ENCODE measurements at places on chromosomes 3 and 15.

DNA sequence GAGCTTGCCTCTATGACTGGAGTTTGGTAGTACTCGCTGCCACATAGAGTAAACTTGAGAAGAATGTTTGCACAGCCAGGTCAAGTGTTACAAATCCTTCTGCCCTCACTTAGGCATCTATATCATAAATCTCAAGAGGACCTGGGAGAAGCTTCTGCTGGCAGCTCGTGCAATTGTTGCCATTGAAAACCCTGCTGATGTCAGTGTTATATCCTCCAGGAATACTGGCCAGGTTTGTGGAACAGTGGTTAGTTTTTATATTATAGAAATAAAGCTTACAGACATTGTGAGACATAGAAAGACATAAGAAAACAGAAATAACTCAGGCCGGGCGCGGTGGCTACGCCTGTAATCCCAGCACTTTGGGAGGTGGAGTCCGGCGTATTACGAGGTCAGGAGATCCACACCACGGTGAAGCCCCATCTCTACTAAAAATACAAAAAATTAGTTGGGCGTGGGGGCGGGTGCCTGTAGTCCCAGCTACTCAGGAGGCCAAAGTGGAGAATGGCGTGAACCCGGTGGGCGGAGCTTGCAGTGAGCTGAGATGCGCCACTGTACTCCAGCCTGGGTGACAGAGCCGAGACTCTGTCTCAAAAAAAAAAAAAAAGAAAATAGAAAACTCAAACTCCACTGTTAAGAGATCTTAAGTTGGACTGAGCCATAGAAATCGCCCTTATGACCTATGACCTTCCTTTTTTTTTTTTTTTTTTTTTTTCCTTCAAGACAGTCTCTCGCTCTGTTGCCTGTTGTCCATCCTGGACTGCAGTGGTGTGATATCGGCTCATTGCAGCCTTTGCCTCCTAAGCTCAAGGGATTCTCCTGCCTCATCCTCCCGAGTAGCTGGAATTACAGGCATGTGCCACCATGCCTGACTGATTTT is 2.2 kb downstream of the RPSA start:
- no peak for DNase-seq

DNA sequence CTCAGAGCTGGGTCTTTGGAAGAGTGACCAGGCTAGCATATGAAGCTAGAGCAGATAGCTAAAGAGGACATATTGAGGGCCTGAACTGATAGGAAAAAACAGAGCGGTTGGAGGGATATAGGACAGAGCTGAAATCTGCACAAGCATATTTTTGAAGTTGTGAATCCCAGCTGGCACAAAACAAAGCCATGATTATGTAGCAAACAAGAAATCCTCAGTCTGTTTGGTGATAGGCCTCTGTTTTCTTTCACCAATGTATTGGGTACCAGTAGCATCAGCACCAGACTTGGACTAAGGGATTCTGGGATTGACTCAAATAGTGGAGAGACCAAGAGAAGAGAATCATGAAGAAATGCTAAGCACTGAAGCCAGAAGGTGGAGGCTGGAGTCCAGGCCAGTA is 151.0 kb downstream of the FAM43A start:
- no peak for DNase-seq

- DNase-seq: no peak
Observed at GRCh38 chr15:50702762-50703334, 16.3 kb upstream of the TRPM7 start.

GRCh38 chr3:47010111-47010712 is 30.7 kb downstream of the NBEAL2 start:
- DNase-seq: peak; percentile 26

GRCh38 chr15:89806559-89807550 is 7.8 kb downstream of the ANPEP start:
- DNase-seq: no peak

GRCh38 chr3:150394606-150395005 is 13.5 kb upstream of the TSC22D2 start:
- no peak for DNase-seq

DNA sequence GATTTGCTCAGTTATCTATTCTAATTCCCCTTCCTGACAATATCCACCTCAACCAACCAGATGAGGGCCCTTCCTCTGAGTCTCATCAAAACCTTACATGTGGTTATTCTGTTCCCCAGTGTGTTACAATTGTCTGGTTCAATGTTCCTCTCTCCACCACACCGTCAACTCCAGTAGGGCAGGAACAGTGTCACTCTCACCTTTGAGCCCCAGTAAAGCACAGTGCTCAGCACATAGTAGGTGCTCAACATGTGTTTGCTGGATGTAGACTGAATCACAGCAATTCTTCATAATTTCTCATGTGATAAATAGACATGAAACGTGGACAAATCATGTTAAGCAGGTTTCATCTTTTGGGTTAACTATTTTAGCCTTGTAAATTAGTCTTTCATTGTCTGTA is 103.0 kb upstream of the EIF1B start:
- DNase-seq: no peak

DNA sequence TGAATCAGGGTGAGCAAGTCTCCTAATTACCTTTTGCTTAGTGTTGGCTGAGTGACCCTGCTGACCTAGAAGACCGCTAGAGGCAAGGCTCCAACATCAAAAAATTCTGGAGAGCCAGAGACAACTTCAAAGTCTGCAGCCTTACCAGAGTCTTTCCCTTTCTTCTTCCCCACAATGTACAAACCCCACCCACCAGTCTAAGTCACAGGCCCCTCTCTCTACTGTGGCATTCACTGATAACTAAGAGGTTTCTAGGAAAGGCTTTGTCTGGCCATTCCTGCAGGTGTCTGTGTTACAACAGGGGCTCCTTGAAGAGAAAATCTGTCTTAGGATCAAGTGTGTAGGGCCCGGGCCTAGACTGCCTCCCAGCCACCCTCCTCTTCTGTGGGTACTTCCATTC is 525 bp downstream of the MYH15 start:
- DNase-seq: no peak

DNA sequence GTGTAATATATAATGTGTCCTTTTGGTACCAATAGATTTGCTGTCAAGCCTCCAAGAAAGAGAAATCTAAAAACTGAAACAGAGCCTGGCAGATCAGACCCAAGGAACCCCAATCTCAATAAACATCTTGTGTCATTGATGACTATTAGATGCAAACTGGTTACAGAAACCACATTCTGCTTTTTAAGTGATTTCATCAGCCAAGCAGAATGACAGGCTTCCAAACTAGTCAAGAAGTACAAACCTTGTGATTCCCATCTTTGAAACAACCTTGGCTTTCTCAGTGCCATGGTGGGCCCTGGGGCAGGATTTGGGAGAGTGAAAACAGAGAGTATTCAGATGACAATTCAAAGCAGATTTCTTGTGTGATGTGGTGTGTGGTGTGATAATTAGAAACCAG is 45.6 kb upstream of the STRIT1 start:
- DNase-seq: no peak

GRCh38 chr3:51434746-51435327 is 43.8 kb downstream of the RBM15B start:
- DNase-seq: no peak

GRCh38 chr3:15520804-15521572 is 518 bp downstream of the COLQ start:
- DNase-seq: no peak

GRCh38 chr3:50242851-50243542 is 7.0 kb downstream of the GNAI2 start:
- DNase-seq: peak; percentile 58

DNA sequence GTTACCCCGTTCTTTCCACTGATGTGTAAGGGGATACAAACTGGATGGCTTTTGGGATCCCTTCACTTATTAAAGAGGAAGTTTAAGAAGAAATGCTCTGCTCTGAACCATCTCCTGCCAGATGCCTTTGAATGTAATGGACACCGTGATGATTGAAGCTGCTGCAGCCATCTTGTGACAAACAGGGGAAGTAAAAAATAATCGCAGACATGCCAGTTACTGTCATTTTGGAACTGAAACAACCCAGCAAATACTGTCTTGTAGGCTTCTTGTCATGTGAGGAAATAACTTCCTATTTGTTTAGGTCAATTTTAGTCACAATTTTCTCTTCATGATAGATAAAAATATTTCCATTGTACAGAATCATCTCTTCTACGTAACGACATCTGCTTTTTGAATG is 224.0 kb downstream of the CHL1 start:
- DNase-seq: no peak

- no peak for DNase-seq
Observed at GRCh38 chr3:61381745-61382392, 130.6 kb upstream of the FHIT start.

- peak; percentile 38 for DNase-seq
Observed at GRCh38 chr3:194058189-194058571, 77.8 kb upstream of the HES1 start.

GRCh38 chr3:58375254-58375653 is 42.6 kb downstream of the PXK start:
- DNase-seq: no peak

DNA sequence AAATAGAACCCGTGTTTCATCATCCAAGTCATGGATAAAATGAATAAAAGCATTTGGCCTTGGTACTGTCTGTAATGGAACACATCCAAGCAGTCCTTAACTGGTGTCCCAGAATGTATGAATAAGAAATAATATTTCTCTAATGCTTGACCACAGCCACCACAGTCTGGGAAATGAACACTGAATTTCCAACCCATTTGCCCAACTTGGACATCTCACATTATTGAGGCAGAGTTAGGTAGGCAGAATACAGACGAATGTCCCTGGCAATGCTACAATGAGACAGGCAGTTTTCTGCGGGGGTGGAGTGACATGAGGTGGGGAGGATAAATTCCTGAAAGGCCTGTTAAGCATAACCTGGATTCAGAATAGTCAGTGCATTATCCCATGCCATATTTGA is 245.7 kb downstream of the ZIC1 start:
- no peak for DNase-seq

- no peak for DNase-seq
Observed at GRCh38 chr15:89863918-89864317, 29.9 kb downstream of the AP3S2 start.

Data from uterus (tissue), 4 donors.